Activated CD8-positive, alpha-beta memory T cell treated with anti-CD3 and anti-CD28 coated beads for 24 hours (primary cell): ENCODE measurements at places on chromosomes 4 and X.

GRCh38 chr4:145760961-145761929, 81.3 kb downstream of the C4orf51 start:
- DNase-seq: no peak

DNA sequence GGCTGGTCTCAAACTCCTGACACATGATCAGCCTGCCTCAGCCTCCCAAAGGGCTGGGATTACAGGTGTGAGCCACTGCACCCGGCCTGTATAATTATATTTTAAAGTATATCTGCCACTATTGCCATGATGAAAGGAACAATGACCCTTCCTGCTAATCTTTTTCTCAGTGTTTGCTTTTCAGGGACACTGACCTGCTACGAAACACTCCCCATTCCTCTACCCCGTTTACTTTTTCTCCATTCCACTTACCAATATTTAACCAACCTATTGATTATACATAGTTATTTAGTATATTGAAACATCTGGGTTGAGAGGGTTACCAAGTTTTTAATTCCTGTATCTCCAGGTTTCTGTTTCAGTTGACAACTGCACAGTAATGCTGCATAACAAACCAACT, 331.9 kb upstream of the NDST3 start:
- no peak for DNase-seq

DNA sequence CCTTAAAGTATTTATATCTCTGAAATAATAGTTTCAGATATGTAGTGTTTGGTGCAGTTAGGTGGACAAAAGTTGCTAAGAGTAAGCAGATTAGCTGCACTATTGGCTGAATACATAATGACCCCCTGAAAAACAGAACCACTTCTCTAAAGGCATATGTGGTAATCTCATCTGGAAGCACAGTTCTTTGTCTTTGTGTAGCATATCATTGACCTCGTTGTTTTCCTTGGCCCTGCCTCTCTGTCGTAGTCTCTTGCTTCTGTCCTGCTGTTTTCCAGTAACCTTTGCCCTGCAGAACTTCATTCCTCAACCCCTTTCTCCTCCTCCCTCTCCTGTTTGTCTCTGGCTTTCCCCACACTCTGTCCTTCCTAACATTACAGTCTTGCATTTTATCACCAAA, 41.4 kb downstream of the JADE3 start:
- no peak for DNase-seq

- no peak for DNase-seq
Observed at GRCh38 chr4:147288512-147288911, 192.4 kb upstream of the EDNRA start.

GRCh38 chr4:138959097-138959815, 56.3 kb upstream of the NOCT start:
- DNase-seq: no peak

GRCh38 chr4:175953960-175954521, 111.6 kb upstream of the WDR17 start:
- no peak for DNase-seq

DNA sequence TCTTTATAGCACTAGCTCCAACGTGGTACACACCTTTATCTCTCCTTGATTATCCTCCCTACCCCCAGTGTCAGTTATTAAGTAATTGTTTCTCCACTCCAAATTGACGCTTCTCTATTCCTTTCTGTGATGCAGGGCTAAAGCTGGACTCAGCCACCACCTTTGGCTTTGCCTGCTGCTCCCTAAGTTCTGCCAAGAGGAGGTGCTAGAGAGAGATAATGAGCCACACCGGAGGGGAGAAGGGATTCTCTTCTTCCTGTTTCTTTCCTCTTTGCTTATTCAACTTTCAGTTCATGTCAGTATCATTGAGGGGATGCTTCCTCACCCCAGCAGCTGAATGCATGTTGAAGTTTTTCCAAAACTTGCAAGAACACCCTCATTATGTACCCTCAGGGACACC, 176.5 kb downstream of the GBA3 start:
- no peak for DNase-seq

GRCh38 chr4:122614621-122615020, 6.2 kb downstream of the IL21 start:
- DNase-seq: no peak

DNA sequence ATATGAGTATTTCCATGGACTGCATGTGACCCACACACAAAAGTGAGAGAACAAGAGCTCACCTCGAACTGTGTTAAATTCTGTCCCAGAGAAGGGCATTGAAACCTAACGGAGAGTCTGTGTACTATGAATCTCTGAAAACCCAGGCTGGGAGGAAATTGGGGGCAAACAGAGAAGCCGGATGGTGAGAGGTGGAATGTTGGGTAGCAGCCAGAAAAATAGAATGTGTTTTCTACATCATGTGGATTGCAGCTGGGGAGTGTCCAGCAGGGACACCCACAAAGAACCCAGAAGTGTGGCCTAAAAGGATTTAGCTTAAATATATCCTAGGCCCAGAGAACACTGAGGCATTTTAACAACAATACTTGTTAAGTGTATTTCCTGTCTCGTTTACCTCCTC, 38.6 kb downstream of the MND1 start:
- no peak for DNase-seq

GRCh38 chr4:119244832-119245231, 32.3 kb downstream of the USP53 start:
- DNase-seq: no peak

DNA sequence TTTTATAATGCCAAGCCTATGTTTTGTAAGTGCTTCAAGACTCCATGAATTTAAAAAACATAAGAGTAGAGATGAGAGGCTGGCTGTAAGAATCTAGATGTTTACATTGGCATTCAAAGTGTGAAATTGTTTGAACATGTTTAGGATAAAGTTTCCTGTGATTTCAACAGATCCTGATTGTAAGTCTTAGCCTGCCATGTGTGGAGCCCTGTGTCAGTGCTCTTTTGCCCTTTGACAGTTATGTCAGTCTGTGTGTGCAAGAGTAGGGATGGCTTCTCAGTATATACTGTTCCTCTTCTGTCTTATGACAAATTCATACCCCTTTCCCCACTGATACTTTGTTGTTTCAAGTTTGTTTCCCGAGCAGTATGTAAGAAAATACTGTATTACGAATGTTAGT, 68.2 kb downstream of the USP9X start:
- no peak for DNase-seq

DNA sequence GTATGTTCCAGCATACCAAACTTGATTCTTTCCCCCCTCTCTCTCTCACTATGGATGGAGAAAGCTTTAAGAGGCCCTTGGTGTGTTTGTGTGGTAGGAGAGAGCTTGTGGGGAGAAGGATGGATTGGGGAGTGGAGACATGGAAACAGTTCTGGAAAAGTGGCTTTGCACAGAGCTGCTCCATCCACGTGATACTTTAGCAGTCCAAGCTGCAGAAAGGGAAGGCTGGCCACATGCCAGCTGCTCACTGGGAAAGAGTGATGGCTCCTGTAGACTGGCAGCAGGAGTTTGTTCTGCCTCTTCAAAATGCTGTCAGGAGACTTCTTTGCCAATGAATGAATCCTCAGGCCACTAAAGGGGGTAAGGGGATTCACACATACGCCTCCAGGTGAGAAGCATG, 21.7 kb upstream of the SEC24B start:
- no peak for DNase-seq

DNA sequence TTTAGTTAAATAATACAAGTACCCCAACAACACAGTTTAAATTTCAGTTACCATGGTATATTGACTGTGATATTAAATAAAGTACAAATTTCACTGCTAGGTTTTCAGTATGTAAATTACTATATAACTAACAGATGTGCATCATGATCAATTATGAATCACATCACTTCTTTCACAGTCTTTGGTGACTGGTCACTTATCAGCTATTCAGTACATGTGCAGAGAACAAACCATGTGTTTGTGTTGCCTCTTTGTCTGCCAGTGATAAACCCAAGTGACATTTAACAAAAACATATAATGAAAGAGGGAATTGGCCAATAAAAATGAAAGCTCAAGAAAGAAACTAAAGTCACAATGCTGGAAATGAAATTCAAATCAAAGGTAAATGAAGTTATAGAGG, 249.3 kb downstream of the CHIC1 start:
- DNase-seq: no peak

GRCh38 chr4:165540206-165540830, 161.5 kb downstream of the CPE start:
- DNase-seq: no peak

DNA sequence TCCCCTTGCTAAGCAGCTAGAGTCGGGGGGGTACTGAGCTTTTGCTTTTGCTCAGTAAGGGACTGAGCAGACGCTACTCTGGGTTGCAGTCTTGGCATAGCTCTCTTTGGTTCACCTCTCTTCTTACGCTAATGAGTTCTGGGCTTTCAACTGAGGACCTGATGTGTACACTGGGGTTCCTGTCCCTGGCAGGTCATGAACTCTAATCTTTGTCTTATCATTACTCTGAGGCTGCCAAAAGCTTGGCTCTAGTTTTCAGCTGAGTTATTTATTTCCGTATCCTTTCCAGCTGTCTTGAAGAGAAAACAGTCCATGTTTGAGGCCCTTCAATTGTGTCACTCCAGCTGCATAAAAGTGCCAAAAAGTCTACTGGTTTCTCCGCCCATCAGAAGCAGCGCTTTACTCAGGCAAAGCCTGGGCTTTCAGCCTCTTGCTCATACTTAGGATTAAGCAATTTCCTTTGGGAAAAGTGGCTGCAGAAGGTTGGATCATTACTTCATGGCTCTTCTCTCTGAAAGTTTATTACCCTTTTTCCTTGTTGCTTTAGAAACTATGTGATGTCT, 121.0 kb upstream of the STOX2 start:
- DNase-seq: no peak

- DNase-seq: no peak
Observed at GRCh38 chrX:15664487-15665444, at the start of gene CLTRN. CLTRN (minus strand) TSS chrX:15664805; CDS start chrX:15664775, 30 bp downstream.

DNA sequence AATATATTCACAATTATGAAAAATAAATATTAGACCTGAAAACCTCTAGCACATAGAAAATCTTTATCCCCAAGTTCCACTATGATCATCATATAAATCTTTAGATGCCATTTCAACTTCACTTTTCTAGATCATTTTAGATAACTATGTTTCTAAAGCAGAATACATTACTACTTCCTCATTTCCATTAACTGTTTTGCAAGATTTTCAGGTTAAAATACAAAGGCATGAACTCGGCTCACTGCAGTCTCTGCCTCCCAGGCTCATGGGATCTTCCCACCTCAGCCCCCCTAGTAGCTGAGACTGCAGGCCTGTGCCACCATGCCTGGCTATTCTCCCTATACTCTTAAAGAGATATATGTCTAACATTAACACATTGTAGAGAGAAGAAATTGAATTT, 1365.9 kb upstream of the AGA start:
- DNase-seq: no peak

DNA sequence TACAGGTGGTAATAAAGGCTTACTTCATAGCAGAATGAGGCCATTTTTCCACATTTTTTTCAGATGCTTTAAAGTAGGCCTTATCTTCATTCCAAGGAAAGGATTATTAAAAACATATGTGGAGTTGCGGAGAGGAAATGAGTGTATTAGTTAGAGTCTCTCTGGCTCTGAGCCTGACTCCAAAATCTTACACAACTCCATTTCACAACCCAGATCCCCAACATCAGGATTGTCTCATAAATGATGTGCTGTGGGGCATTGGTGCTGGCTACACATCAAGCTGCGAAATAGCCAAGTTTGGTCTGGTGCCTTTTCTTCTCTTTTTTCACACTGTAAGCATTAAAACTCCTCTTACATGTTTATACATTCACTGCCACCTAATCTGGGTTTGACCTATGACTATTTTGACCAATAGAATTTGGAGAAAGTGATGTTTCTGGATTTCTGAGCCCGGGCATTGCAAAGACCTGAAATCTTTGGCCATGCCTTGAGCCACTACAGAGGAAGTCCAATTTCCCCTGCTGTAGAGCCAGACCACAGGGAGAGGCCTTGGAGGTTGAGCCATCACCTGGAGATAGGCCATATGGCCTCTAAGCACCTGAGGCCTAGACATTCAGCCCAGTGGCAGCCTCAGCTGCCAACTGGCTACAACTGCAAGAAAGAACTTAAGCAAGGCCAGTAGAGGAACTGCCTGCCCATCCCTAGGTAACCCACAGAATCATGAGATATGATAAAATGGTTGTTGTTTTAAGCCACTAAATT, 16.7 kb upstream of the SOD3 start:
- no peak for DNase-seq

DNA sequence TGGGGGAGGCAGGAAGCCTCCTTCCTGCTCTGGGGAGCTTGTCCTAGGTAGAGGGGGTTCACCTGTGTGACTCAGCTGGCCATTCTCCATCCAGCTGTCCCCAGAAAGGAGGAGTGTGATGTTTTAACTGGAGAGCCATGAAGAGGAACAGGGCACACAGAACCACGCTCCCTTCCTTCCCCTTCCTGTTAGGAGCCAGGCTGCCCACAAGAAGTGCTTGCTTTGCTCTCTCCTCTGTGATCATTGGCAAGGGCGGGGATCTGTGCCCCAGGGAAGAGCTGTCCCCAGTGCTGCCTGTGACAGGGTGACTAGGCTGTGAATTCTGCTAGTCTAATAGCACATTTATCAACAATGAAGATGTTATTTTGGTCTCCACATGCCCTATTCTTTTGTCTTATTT, 169.6 kb upstream of the GATB start:
- DNase-seq: no peak

DNA sequence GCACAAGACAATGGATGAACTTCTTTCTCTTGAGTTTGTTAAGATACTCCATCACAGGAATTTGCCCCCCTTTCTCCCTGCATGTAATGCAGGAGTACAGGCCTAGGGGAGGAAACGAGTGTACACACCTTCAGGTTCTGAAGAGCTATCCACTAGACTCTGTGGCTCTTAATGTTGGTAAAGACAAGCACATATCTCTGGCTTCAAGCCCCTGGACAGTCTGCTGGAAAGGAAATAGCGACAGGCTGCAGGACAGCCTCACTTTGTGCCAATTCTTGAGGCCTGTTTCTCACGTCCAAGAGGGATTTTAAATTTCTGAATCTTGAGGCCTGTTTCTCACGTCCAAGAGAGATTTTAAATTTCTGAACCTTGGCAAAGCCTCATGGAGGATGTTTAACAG, 87.1 kb downstream of the RLIM start:
- DNase-seq: no peak

DNA sequence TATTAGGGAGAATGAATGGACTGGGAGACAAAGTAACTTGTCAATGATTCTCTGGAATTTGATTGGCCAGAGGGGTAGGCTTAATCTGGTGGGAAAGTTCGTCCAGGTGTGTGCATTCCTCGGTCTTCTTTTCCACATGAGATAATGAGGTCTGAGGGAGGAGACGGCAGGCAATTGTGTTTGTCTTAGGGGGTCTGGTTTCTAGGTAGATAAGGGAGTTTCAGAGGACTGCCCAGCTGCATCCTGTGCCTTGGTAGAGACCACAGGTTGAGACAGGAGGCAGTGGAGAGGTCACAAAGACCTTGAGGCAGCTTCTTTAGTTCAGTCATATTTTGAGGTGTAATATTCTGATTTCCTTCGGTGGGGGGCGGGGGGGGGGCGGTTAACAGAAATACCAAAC, 4.3 kb downstream of the MGST2 start:
- DNase-seq: no peak

- DNase-seq: no peak
Observed at GRCh38 chrX:51834076-51834475, 59.3 kb upstream of the MAGED1 start.

- DNase-seq: no peak
Observed at GRCh38 chr4:139555705-139556070, 331 bp downstream of the SETD7 start.
